Activated CD4-positive, alpha-beta T cell treated with anti-CD3 and anti-CD28 coated beads for 1 hour (primary cell): ENCODE measurements at places on chromosomes 13 and 19.

DNA sequence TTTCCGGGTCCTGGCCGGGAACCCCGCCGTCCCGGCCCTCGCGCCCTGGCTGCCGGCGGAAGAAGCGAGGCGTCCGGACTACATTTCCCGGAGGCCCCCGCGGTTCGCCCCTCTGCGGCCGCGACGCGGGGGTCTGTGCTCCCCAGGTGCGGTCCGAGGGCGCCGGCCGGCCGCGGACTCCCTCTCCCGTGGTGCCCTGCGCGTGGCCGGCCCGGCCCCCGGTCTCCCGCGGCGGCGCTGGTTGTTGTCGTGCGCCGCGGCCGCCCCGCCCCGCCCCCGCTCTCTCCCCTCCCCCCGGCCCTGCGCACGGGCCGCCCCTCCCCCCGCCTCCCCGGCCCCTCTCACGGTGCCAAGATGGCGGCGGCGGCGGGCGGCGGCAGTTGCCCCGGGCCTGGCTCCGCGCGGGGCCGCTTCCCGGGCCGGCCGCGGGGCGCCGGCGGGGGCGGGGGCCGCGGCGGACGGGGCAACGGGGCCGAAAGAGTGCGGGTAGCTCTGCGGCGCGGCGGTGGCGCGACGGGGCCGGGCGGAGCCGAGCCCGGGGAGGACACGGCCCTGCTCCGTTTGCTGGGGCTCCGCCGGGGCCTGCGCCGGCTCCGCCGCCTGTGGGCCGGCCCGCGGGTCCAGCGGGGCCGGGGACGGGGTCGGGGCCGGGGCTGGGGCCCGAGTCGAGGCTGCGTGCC, at the start of gene KMT2B:
KMT2B (plus strand) TSS at position 339 of the 680 bp plus-strand sequence; CDS start at position 355, 16 bp downstream.
- no peak for DNase-seq

DNA sequence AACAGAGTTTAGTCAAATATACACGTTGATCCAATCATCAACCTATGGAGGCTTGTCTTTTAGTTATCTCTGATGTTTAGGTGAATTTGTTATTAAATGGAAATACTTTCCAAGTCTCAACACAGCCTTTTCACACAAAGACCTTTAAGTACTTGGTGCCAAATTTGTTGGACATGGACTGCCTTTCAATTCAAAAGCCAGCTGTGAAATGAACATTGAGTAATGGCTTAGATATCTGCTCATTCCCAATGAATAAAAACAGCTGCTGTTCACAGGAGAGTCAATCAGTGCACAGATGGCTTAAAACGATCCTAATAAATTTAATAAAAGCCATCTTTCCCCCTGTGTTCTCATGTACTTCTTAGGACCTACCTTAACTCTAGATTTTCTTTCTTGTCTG, 19.9 kb upstream of the DHRS12 start:
- no peak for DNase-seq

DNA sequence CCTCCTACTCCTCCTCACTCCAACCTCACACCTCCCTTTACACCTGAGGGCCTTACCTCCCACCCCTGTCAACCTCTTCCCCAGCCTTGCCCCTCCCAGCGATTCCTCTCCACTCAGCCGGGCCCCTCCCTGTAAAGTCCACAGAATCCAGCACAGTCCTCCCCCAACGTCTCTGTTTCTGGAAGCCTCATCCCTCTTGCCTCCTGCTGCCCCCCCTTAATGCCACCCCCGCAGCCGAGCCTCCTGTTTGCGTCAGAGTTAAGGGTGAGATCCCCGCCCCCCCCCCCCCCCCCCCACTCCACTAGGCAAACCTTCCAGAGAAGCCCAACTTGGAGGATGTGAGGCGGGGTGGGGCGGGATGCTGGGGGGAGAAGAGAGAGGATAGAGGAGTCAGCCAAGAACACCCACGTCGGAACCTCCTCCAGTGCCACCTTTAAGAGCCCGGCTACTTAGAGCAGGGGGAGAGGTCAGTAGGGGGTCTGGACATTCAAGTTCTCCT, 2.1 kb downstream of the UNC13A start:
- no peak for DNase-seq

DNA sequence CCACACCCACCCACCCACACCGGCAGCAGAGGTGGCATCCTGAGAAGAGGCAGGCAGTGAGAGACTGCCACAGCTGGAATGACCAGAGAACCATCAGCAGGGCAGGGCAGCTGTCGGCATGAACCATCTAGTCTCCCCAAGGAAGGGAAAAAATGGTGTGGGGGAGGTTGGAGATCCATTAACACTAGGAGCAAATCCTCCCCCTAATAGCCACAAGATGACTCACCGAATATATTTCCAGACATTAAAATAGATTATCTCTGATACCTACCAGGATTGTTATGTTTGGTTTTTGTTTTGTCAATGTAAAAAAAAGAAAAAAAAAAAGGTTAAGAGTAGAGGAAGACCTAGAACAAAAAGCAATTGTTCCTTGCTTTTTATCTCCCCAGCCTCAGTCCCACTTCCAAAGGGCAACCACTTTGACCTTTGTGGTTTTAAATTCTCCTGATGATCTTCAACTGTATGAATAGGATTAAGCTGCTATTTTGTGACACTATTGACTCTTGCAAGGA, 34.2 kb downstream of the THSD1 start:
- DNase-seq, result no peak

- no peak for DNase-seq
These were observed 24.0 kb downstream of the MED4 start for GRCh38 chr13:48070942-48071341.

- DNase-seq, result no peak
These were observed 53.8 kb downstream of the F2RL3 start for GRCh38 chr19:16942583-16942982.

GRCh38 chr13:104086210-104086609, 1020.0 kb upstream of the SLC10A2 start:
- DNase-seq, result no peak
